Lung microvascular endothelial cell (primary cell): ENCODE measurements at places on chromosomes 16 and 17. TPM values are rescaled to one million over a fixed set of nuclear protein-coding genes. Genes with fewer than 3 reads are reported as not detected.

GRCh38 chr17:50603340-50603739 is 31.3 kb upstream of the ABCC3 start:
- no peak for DNase-seq

- no peak for DNase-seq
These were observed 1.2 kb downstream of the KRT14 start for GRCh38 chr17:41585301-41586056.

- no peak for DNase-seq
These were observed 1.3 kb upstream of the ACLY start for GRCh38 chr17:41919840-41920579.

MAF gene
- 23.8 and 70.0 TPM in 2 replicates for total RNA-seq

- DNase-seq, result no peak
These were observed 1.6 kb downstream of the ZNF629 start for GRCh38 chr16:30785126-30786106.

GRCh38 chr17:75721463-75722011 is 278 bp downstream of the ITGB4 start:
- DNase-seq, result peak; percentile 52

DNA sequence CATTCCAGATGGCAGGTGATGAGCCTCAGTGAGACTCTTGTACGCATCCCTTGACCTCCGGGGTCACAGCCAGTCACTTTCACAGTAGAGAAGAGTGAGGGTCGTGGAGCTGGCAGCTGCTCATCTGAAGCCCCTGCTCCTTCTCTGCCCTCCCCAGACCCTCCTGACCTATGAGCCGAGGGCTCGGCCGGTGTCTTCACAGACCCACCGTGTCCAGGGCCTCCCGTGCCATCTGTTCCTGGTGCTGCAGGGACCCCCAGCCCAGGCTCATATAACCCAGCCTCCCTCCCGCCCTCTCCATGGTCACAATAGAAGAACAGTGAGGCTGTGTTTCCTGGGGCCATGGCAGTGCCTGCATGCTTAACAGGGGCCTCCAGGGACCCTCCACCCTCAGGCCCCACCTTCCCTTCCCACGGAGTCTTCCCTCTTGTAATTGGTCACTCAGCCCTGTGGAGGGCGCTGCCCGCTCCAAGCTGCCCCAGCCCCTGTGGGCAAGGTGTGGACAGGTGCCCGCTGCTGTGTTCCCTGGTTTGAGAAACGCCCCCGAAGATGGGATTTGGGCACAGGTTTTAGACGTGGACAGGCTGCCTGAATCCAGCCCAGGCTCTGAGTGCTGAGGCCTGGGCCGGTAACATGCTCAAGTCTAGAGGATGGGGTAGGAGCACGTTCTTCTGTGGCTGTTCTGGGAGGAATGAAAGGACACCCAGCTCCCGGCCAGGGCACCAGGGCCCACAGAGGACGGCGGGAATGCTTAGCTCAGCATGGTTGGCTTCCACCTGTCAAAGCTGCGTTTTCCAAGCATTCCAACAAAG is 38.7 kb downstream of the ACSF3 start:
- DNase-seq, result no peak

DHX40 gene
- total RNA-seq, result 37.1 and 40.1 TPM in 2 replicates

- no peak for DNase-seq
These were observed 38.4 kb downstream of the GINS3 start for GRCh38 chr16:58430718-58431117.

DNA sequence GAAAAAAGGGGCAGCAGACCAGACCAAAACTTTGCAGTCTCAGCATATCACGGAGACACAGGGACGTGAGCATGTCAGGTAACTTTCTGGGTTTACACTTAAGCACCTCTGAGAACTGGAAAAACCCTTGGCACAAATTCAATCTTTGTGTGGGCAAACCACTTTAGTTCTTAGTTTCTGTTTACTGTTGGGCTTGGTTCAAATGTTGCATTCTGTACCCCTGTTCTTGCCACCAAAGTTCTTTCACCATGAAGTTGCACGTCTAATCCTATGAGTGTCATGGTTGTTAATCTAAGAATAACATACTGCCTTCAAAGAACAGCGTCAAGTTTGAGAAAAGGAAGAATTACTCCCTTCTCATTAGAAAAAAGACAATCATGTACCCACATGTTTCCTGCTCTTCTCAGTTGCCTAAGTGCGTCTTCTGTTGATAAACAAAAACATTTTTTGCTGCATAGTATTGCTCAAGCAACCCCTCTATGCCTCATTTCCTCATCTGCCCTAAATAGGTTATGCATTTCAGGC is 11.6 kb downstream of the KRT33A start:
- no peak for DNase-seq

GRCh38 chr17:47847341-47848197 is 3.4 kb downstream of the SP6 start:
- no peak for DNase-seq

- DNase-seq, result peak; percentile 46
These were observed 62.2 kb downstream of the DHRS7C start for GRCh38 chr17:9729034-9729650.

GRCh38 chr17:31415640-31416502 is 24.4 kb downstream of the RAB11FIP4 start:
- no peak for DNase-seq

- DNase-seq, result no peak
These were observed 23.8 kb downstream of the COTL1 start for GRCh38 chr16:84593825-84594724.
